ENCODE measurements at places on chromosomes 1 and 21. TPM values are rescaled to one million over a fixed set of nuclear protein-coding genes. Genes with fewer than 3 reads are reported as not detected.

The FMO3 gene
- not detected for total RNA-seq

The PADI4 gene
- not detected for total RNA-seq

DNA sequence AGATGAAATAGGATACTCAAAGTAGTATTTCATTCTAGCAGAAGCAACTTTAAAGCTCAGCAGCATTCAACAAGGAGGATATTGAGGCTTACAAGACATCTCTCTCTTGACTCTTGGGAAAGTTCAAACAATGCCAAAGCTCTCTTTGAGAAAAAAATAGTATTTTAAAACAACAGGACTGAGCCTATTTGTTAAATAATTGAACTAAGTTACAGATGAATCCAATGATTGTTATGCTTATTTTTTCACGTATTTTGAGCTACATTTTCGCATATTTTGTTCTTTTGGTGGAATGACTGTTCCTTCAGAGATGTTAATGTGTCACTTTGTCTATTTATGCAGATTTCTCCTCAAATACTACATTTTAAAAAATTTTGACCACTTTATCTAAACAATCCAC lies 200.7 kb downstream of the KCTD3 start:
- no peak for DNase-seq

The ZNF670 gene
- total RNA-seq, result 5.8 TPM

- DNase-seq, result no peak
These were observed 51.3 kb downstream of the DHRS3 start for GRCh38 chr1:12566484-12567287.

The SLC26A9 gene
- not detected for total RNA-seq

GRCh38 chr1:77534456-77534855 lies 148.0 kb downstream of the ZZZ3 start:
- no peak for DNase-seq

GRCh38 chr1:182348961-182349747 lies 42.4 kb downstream of the GLUL start:
- no peak for DNase-seq

The CFHR4 gene
- not detected for total RNA-seq

DNA sequence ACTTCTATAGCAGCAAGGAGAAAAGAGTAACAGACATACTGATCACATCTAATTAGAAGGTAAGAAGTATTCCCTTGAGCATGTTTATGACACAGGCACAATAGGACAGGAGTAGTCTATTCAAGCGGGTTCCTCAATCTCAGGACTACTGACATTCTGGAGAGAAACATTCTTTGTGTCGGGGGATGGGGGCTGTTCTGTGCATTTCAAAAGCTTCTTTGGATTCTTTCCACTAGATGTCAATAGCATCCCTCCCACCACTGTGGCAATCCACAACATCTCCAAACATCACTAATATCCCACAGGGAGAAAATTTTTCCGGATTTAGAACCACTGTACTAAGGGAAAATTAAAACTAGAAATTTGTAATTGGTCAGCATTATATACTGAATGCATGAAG lies 56.9 kb downstream of the ADAMTS5 start:
- DNase-seq, result no peak

The IVL gene
- total RNA-seq, result not detected

DNA sequence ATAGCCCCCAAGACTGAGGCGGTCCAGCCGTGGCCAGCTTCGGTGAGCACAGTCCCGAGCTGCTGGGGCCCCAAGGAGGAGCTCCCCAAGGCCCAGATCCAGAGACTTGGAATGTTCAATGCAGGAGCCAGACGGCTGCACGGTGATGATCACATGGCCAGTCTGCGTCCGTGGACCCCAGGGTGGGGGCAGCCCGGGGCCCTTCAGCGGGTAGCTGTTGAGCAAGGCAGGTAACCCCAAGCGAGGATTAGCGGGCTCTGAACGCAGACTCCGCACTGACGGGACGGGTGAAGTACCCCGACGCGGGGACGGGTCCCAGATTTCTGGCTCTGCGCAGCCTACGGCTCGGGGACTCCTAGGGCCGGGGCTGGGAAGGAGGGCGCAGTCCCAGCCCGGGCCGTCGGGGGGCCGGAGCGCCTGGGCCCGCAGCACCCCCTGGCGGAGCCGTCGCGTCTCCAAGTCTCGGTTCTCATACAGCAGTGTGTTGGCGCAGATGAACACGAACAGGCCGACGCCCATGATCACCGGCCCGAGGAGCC lies 2.7 kb downstream of the TMEM200B start:
- DNase-seq, result peak; percentile 71

The ANGPTL1 gene
- total RNA-seq, result 16.5 TPM

The MAN1C1 gene
- total RNA-seq, result 10.7 TPM

DNA sequence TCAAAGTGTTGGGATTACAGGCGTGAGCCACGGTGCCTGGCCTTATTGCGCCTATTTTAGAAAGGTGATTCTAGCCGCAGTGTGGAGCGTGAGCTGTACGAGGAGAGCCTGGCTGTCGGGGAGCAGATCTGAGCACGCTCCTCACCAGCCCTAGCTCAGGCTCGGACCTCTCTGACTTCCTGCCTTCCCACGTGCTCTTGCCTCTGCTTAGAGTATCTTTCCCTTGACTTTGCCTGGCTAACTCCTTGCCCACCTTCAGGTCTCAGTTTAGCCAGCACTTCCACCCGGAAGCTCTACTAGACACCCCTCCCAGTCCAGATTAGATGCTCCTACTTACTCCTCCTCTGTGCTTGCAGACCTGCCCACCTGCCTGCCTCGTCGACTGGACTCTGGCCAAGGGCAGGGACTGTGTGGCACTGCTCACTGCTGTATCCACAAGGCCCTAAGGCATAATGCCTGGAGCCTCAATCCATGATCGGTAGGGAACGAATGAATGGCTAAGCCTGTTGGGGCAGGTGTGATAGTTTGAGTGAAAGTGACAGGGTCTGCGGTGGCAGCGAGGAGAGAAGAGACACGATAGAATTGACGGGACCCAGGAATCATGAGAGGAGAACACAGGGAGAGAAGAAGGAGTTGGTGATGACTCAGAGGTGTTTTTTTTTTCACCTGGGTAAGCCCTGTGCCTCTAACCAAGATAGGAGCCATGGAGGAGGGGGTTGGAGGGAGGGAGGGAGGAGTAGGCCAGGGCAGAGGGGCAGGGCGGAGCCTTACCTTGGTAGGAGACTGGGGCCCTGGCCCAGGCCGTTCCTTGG lies 28.1 kb upstream of the WASF2 start:
- DNase-seq, result peak; percentile 90

DNA sequence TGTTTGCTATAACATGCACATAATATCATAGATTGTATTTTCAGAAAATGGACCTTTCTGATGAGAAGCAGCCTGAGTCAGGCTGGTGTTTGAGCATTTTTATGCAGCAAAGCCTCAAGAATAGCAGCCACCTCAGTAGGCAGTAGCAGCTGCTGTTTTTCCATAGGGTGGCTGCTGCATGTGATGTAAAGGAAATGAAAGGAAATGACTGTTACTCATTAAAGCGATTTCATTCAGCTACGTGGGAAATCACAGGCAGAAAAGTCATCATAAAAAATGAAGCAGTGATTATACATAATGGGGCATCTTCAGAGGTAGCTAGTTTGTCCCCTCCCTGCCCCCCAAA lies 110.4 kb downstream of the PATJ start:
- no peak for DNase-seq

The KMO gene
- total RNA-seq, result 0.13 TPM

DNA sequence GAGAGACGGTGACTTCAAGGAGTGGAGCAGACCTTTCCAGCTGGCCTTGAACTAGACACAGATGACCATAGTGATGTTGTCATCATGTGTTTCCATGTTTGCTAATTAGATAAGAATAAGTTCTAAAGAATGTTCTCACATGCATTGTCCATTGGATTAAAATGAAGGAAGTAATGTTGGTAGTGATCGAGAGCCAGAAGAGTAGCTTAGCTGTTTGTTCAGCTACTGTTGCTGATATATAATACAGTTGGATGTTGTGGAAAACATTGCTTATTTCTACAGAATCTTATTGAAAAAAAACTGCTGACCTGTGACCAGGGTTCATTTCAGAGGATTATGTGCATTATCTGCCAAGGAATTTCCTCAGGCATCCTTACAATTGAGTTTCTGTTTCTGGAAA lies 249.1 kb upstream of the POGK start:
- DNase-seq, result no peak

The P3H1 gene
- total RNA-seq, result 19.4 TPM

DNA sequence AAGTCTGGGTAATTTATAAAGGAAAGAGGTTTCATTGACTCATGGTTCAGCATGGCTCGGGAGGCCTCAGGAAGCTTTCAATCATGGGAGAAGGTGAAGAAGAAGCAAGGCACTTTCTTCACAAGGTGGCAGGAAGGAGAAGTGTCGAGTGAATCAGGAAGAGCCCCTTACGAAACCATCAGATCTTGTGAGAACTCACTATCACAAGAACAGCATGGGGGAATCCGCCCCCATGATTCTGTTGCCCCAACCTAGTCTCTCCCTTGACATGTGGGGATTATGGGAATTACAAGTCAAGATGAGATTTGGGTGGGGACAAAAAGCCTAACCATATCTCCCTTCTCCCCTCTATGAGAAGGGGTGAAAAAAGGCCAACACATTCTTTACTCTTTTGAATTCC lies 11.2 kb upstream of the IVNS1ABP start:
- DNase-seq, result no peak

DNA sequence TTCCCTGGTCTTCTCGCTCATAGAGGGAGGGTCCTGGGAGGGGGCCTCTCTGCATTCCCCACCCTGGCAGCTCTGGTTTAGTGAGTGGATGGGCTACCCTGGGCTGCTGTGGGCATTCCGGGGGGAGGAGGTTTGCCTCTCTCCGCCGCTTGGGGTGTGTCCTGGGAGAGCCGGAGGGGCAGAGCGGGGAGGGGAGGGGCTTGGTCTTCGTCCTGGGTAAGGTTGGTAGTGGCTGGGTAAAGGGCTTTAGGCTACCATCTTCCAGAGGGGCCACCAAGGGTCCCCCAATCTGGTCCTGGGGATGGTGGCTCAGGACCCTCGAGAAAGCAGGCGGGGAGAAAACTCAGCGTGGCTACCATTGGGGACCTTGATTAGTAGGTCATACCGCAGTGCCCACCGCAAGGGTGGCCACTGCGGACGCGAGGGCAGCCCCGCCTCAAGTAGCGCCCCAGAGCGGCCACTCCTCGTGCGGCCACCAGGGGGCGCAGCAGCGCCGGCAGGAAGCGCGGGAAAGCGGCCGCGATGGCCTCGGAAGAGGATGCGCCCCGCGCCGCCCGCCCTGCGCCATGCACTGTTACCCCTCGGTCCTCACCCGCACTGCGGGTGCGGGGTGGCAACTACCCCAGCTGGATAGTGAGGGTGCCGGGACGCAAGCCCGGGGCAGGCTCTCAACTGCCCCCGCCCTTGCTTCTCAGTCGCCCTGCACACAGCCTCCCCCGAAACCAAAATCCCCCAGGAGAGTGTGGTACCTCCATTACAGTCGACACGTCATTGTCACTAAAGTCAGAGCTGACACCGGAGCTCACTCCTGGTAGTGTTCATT lies 44.1 kb upstream of the SLC25A33 start:
- DNase-seq, result peak; percentile 78

GRCh38 chr1:197399755-197400521 lies 131.9 kb downstream of the CRB1 start:
- no peak for DNase-seq

DNA sequence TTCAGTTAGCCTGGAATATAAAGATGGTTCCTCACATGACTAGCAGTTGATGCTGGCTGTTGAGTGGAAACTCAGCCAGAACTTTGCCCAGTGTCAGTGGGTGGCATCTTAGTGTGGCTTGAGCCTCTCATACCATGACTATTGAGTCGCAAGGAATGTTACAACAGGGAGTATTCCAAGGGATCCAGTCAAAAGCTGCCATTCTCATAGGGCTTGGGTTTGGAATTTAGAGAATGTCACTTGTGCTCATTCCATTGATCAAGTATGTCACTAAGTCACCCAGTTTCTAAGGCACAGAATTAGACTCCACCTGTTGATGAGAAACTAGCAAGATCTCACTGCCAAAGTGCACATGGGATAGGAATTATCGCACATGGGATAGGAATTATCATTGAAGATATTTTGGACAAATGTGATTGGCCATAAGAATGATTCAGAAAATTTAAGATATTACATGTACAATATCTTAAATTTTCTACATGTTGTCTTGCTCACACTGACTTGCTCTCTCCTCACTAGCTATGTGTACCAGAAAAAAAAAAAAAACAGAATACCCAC lies 1290.7 kb upstream of the ADGRL2 start:
- no peak for DNase-seq

DNA sequence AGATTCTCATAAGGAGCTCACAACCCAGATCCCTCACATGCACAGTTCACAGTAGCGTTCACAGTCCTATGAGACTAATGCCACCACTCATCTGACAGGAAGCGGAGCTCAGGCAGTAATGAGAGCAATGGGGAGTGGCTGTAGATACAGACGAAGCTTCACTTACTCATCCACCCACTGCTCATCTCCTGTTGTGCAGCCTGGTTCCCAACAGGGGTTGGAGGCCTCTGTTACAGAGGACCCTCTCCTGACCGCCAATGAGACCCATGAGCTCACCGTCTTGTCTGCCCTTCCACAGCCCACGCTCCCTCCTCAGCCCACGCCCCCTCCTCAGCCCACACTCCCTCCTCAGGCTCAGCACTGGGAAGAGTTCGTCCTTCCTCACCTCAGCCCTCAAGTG lies 39.6 kb downstream of the RSPH1 start:
- DNase-seq, result no peak

The ETV3L gene
- not detected for total RNA-seq

- DNase-seq, result no peak
These were observed 8.6 kb upstream of the TFF1 start for GRCh38 chr21:42374864-42375499.

The GJA8 gene
- not detected for total RNA-seq

The PTPN22 gene
- total RNA-seq, result 14.0 TPM
